ENCODE measurements at places on chromosomes 3 and 15. TPM values are rescaled to one million over a fixed set of nuclear protein-coding genes. Genes with fewer than 3 reads are reported as not detected.

Gene SLC22A13
- not detected for total RNA-seq

Gene RMDN3
- total RNA-seq: 23.2 TPM

Gene FBXW12
- total RNA-seq: not detected

Gene CAMKV
- 0.53 TPM for total RNA-seq

Gene BAHD1
- 10.0 TPM for total RNA-seq

Gene FBXO40
- not detected for total RNA-seq

Gene TUSC7
- total RNA-seq: not detected

Gene BUB1B
- total RNA-seq: 25.2 TPM

Gene ITGB5
- 422 TPM for total RNA-seq

Gene PIF1
- 17.4 TPM for total RNA-seq

Gene SCG5
- 2.5 TPM for total RNA-seq

Gene C3orf80
- total RNA-seq: 2.1 TPM

Gene CLDN16
- total RNA-seq: not detected

Gene SH2D7
- not detected for total RNA-seq

Gene FGF12
- total RNA-seq: 0.37 TPM

Gene CD200
- not detected for total RNA-seq

Gene LCTL
- total RNA-seq: not detected

Gene CNTN3
- total RNA-seq: not detected

Gene PAQR9
- total RNA-seq: 3.7 TPM

Gene SV2B
- total RNA-seq: 0.10 TPM

Gene POLQ
- 6.3 TPM for total RNA-seq

Gene NR1I2
- not detected for total RNA-seq

Gene CCDC9B
- 16.5 TPM for total RNA-seq

Gene BLM
- total RNA-seq: 14.8 TPM

Gene SLC28A2
- total RNA-seq: not detected

Gene FMN1
- 0.16 TPM for total RNA-seq

Gene GPR27
- 2.1 TPM for total RNA-seq

Gene AVEN
- total RNA-seq: 26.1 TPM

Gene SATB1
- 0.14 TPM for total RNA-seq

Gene ISLR2
- 0.29 TPM for total RNA-seq

Gene DLL4
- total RNA-seq: 0.35 TPM

Gene RASL12
- 0.12 TPM for total RNA-seq

Gene CACNA2D3
- not detected for total RNA-seq

Gene CDHR4
- 0.29 TPM for total RNA-seq

Gene GP5
- not detected for total RNA-seq

Gene DCLK3
- not detected for total RNA-seq

Gene CCR3
- not detected for total RNA-seq

Measured in A549 treated with RU486 at 1 μM for 4 hours (cell line).